ENCODE measurements at places on chromosomes 6 and 20.

- DNase-seq: no peak
Measured at GRCh38 chr20:38599410-38599882, 2.2 kb upstream of the ARHGAP40 start.

- no peak for DNase-seq
Measured at GRCh38 chr20:47758517-47759450, 26.5 kb downstream of the SULF2 start.

GRCh38 chr6:164286011-164286410, 871.5 kb downstream of the QKI start:
- no peak for DNase-seq

GRCh38 chr20:23493172-23493772, 2.4 kb downstream of the CST8 start:
- no peak for DNase-seq

GRCh38 chr6:130661077-130661476, 166.1 kb upstream of the SMLR1 start:
- no peak for DNase-seq

GRCh38 chr6:117440706-117441525, 15.2 kb upstream of the ROS1 start:
- DNase-seq: no peak

DNA sequence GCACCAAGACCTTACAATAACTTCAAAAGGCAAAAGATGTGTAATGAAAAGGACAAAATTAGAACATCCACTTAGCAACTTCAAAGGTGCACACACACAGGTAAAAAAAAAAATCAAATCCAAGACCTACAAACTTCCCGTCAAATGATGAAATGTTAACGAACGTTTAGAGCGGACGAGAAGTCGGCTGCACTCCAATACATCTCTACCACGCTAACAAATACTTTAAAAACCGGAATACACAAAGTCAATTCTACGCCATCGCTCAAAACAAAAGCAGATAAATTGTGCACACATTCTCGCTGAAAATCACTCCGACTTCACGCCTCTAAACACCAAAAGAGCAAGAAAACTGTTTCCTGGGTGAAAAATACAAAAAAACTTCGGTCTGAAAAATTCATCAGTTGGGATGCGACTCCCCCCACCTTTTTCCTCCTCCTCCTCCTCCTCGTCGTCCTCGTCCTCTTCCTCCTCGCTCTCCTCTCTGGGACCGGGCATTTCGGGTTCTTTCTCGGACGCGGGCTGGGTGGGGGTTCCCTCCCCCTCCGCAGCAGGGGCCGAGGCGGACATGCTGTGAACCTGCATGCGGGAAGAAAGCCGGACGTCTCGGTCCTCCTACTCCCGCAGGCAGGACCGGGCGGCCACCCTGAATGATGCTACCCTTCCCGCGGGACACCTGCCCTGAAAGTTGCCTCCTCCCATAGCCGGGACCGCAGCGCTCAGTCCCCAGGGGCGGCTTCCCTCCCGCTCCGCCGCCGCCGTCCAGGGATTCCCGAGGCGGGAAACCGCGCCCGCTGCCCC, 712 bp downstream of the DEK start:
- DNase-seq: no peak

Data from urinary bladder (tissue), 4 donors.